NCI-H1092 treated with DMSO at 0.1 percent for 48 hours (cell line): ENCODE measurements at places on chromosomes 11 and 22.

DNA sequence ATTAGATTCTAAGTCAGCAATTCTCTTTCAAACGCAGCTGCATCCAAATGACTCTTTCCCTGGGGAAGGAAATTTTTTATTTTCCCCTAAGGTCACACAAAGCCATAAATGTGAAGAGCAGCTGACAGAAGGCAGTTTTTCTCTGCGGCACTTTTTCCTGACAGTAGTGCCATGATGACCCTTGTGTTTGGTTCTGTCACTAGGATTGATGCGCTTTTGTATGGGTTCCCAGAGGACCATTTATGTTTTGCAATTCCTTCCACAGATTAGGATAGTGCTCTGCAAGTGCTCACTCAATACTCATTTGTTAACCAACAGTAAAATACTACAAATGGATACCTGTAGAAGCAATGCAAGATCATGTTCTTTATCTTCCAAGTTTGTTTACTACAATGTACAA is 359.6 kb upstream of the CTSC start:
- no peak for DNase-seq

GRCh38 chr11:74633406-74634393 is 41.3 kb downstream of the POLD3 start:
- no peak for DNase-seq

DNA sequence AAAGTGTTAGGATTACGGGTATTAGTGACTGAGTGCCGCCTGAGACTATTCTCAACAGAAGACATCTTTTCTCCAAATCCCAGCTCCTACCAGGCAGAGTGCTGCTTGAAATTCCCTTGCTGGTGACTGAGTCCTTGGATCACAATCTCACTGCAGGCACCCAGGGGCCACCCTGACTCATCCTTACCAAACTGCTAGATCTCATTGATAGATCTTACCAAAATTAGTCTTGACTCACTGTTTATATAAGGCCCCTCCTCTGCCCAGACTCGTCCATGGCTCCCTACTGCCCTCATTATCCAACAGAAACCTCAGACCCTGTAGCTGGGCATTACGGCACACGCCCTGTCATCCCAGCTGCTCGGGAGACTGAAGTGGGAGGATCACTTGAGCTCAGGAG is 14.7 kb downstream of the TBC1D10A start:
- no peak for DNase-seq

- no peak for DNase-seq
Observed at GRCh38 chr11:12506404-12506921, 129.1 kb downstream of the PARVA start.

DNA sequence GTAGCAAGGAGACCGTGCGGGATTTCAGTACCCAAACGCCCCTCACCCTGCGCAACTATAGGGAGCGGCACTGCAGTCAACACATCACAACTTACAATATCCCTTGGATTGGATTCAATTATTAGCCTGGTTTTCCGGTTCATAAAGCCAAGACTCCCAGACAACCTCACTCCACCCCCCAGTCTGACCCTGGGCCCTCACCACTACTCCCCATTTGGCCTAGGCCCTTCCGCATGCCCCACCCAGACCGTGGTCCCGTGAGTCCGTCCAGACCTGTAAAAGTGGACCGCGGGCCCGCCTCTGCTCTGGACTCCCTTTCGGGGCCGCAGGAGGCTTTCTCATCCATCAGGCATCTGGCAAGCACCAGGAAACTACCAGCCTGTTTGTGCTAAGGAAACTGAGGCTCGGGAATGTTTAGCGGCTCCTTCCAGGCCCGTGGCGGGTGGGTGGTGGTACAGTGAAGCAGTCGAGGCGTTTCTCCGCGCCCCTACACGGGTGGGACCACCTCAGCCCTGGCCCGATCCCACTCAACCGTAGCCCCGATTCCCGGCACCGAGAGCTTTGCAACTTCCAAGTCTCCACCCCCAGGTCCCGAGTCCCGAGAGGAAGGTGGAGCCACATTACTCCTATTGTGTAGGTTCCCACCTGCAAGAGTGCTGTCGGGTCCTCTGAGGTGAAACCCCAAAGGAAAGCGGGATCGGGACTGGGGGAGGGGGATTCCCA is 679 bp upstream of the DPP3 start:
- DNase-seq: peak; percentile 32

DNA sequence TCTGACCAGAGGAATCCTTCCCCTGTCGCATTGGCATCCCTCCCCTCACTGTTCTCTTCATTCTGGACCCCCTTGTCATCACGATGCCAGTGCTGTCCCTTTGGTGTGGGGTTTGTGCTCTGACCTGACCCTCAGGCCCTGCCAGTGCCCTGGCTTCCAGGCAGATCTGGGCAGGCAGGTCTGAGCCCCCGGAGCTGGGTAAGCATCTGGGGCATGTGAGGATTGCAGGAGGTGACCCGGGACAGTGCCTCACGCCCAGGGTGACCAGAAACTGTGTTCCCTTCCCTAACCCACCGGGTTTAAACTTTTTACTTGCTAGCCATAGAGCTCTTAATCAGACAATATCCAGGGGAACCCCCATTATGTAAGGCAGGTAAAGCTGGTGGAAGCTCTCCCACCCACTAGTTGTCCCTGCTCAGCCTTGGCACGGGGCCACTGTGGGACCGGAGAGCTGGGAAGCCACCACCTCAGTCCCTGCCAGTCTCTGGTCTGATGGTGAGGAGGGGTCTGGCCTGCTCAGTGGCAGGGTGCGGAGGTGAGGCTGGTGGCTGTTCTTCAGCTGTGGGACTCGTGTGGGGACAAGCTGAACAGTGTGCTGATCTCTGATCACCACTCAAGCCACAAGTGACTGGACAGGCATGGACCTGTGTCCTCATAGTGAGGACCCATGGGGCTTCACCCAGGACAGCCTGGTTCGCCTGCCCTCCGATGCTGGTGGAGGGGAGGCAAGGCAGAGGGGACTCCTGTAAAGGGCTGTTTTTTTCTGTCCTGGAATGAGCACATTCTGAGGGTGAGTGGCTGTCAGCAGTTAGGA is 38.0 kb downstream of the BCR start:
- no peak for DNase-seq

DNA sequence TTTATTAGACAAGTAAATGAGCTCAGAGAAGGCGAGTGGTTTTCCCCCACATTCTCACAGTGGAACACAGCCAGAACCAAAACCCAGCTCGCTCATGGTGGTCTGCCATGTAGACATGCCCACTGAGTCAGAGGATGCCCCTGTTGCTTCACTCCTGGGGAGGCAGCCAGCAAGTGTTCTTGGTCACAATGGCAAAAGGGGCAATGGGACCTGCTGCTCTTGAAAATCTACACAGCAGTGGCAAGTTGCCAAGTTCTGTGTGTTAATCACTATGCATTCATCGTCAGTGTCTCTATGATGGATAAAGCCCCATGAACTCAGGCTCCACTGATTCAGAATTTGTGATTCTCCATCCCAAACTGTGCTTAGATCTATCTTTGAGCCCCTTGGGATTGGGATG is 64.7 kb upstream of the TBCEL start:
- no peak for DNase-seq

- DNase-seq: no peak
Observed at GRCh38 chr11:48062649-48063048, 82.3 kb downstream of the PTPRJ start.

DNA sequence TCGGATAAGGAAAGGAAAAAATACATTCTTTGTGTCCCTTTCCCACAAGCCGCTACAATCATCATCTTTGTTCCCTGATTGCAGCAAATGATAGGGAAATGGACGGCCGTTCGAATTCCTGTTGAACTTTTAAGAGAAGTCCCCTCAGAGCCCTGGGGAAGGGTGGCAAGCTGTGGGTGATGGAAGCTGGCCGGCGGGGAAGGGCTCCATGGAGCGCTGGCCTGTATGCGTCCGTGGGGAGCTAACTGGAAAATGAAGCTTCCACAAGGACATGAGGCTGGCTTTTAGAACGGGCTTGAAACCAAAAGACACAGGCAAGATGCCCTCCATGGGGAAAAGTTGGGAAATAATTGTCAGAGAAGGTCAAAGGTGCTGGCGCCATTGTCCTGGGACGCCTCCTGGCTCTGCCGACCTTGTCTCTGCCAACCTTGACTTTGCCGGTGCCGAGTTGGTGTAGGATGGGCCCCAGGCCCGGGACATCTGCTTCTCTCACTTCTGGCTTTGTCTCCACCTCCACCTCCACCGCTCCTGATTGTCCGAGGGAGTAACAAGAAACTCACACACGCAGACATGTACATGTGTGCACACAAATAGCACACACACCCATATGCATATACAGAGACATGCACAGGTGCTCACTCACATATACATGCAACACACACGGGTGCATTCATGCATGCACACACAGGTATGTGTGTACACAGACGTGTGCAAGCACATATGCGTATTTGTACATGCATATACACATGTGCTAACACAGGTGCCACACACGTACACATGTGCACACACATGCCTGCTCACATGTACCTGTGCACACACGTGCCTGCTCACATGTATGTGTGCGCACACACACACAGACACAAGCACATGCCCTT is 14.5 kb upstream of the PPARA start:
- no peak for DNase-seq

DNA sequence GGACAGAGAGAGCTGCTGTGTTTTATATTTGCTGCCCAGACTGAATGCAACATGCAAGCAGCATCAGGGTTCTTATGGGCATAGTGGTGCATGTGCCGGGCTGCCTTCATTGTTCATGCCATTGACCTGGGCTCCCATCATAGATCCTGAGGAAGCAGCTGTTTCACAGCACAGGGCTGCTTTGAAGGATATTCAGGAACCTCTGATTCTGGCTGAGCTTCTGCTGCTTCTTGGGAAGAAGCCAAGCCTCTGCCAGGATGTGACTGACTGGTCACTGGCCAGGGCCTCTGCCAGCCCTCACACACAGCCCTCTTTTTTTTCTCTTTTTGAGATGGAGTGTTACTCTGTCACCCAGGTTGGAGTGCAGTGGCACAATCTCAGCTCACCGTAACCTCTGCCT is 43.3 kb downstream of the CYB5R2 start:
- no peak for DNase-seq

GRCh38 chr11:47659276-47659675 is 16.9 kb upstream of the MTCH2 start:
- no peak for DNase-seq

GRCh38 chr22:48853627-48854240 is 973.9 kb downstream of the BRD1 start:
- no peak for DNase-seq

DNA sequence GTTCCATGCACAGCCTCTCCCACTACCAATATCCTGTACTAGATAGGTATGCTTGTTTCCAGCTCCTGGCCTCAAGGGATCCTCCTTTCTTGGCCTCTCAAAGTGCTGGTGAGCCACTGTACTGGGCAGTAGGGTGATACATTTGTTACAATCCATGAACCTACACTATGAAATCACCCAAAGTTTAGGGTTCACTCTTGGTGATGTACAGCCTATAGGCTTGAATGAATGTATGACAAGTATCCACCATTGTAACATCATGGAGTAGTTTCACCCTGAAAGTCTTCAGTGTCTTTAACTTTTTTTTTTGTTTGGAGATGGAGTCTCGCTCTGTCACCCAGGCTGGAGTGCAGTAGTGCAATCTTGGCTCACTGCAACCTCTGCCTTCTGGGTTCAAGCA is 31.8 kb downstream of the TRIOBP start:
- DNase-seq: no peak

GRCh38 chr11:67406420-67406968 is 2.6 kb downstream of the TBC1D10C start:
- no peak for DNase-seq

- no peak for DNase-seq
Observed at GRCh38 chr11:93611836-93612677, 49.4 kb upstream of the CEP295 start.

GRCh38 chr22:49261616-49262015 is 566.1 kb downstream of the BRD1 start:
- DNase-seq: no peak

- no peak for DNase-seq
Observed at GRCh38 chr11:87722756-87723565, 452.3 kb downstream of the RAB38 start.

- DNase-seq: no peak
Observed at GRCh38 chr11:120867531-120867930, 156.4 kb upstream of the TBCEL start.

DNA sequence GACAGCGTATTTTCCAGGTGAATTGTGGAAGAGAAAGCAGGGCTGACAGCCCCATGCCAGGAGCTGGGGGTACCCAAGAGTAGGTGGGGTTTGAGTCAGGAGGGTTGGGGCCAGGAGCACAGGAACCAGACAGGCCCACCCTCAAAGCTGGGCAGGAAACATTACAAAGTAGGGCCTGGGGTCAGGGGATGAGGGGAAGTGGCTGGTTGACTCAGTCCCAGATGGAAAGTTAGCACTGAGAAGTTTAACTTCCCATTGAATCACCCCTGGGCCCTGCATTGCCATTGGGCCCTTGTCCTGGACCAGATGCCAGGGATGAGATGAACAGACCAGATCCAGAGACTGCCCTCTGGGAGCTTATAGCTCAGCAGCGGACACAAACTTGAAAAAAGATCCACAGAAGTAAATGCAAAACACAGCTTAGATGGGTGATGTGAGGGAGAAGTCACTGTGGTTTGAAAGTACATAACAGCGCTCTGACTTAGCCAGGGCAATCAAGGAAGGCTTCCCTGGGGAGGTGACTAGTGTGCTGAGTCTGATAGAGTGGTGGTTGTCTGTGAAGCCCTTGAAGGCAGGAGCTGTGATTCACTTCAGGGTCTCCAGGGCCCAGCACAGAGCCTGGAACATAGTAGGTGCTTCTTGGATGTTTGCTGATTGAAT is 2.2 kb downstream of the MAFF start:
- no peak for DNase-seq

DNA sequence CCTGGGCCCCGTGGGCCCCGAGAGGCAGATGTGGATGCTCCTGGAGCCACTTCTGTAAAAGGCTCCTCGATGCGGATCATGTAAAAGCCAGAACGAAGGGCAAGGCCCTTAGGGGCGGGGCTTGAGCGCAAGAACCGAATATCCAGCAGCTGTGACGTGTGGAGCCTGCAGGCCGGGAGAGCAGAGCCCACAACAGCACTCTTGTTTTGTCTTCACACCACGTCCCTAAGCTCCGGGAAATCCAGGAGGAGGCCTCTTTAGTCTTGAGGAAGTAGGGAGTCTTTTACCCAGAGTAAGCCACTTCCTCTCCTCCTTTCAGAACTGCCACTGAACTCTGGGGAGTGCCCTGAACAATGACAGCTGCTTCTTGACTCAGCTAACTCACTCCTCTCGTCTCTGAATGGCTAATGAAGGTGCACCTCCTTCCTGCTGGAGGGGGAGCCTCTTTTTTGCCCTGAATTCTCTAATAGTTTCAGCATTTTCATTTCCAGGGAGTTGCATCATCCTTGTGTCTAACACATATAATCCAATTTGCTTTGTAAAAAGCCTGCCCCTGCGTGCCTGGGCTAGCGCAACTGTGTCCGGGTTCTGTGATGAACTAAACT is 12.5 kb downstream of the L3MBTL2 start:
- peak; percentile 80 for DNase-seq

GRCh38 chr22:49753961-49754695 is 73.5 kb downstream of the BRD1 start:
- DNase-seq: no peak

GRCh38 chr11:63844836-63845235 is 5.9 kb downstream of the MARK2 start:
- no peak for DNase-seq
